ENCODE measurements at places on chromosomes 3 and 15. TPM values are rescaled to one million over a fixed set of nuclear protein-coding genes. Genes with fewer than 3 reads are reported as not detected.
A peak's percentile ranks its signal among the peaks of the same experiment; 100 is the strongest.

ECE2 gene
- total RNA-seq, result not detected

GRCh38 chr15:77540312-77541060 is 92.2 kb downstream of the LINGO1 start:
- DNase-seq, result no peak

TF gene
- total RNA-seq, result not detected

DNA sequence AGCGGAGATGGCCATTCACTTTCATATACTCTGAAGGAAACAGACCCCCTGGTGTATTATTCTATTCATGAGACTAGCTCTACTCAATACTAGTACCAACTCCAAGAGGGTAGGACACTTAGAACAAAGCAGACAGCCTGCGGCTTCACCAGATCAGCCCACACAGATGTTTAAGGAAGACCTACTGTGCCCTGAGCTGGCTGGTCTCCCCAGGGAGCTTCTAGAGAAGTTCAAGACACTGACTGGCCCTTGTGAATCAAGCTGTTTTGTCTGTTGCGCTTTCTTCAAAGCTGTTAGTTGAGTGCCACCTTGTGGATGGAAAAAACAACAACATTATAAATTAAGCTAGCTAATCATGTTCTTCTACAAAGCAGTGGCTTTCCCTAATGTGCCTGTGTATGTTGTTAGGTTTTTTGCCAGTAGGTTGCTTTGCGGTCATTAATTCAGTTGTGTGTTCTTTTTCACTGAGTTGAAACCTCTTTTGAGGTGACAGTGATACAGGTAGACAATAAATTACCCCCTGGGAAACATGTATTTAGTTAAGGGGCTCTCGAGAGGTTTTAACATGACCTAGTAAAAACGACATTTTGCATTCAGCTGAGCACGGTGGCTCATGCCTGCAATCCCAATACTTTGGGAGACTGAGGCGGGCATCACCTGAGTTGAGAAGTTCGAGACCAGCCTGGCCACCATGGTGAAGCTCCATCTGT is 64.2 kb upstream of the MYZAP start:
- peak; percentile 90 for DNase-seq

- peak; percentile 21 for DNase-seq
Measured at GRCh38 chr3:122969585-122970469, 57.7 kb downstream of the SEMA5B start.

TM4SF1 gene
- total RNA-seq, result 52.2 TPM

- no peak for DNase-seq
Measured at GRCh38 chr3:142543307-142543706, 35.2 kb downstream of the ATR start.

- DNase-seq, result no peak
Measured at GRCh38 chr3:120528163-120528562, 68.0 kb upstream of the NDUFB4 start.

KLHL6 gene
- not detected for total RNA-seq

DNA sequence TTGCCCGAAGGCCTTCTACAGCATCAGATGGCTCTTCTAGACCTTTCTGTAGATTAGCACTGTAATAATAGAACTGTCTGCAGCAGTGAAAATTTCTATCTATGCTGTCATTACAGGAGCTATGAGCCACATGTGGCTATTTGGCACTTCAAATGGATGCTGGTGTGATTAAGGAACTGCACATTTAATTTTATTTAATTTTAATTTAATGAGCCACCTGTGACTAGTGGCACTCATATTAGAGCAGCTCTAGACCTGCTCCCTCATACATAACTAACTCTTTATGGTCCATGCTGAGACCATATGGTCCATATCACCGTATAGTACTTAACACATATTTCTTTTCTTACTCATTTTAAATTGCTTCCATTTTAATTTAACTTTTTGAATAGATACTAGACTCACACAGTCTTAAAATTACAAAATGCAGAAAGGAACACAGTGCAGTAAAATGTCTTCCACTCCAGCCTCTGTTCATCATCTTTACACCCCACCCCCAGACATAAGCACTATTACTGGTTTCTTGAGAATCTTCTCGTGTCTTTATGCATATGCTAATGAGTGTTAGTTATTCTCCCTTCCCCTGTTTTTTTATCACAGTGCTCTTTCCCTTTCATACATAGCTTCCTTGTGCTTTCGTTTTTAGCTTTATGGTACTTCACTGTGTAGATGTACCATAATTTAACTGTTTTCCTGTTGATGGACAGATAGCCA is 9.6 kb downstream of the LSM3 start:
- no peak for DNase-seq

POPDC2 gene
- total RNA-seq, result 1.3 TPM

GRCh38 chr15:45138814-45139765 is 9.3 kb downstream of the DUOX1 start:
- no peak for DNase-seq

DNA sequence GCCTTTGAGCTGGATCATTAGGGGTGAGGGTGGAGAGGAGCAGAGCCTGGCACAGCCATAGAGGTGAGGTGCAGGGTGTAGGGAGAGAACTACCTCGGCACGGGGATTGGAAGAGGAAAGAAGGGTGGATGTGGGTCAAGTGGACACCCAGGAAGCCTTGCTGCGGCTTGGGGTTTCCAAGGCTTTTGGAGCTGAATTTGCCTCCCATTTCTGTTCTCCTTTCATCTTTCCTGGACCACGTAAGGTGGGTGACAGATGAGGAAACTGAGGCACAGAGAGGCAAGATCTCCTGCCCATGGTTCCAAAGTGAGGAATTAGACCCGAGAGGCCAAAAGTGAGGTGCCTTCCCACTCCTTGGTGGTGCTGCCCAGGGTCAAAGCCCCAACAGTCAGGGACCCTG is 35.4 kb upstream of the SFMBT1 start:
- DNase-seq, result no peak

DNA sequence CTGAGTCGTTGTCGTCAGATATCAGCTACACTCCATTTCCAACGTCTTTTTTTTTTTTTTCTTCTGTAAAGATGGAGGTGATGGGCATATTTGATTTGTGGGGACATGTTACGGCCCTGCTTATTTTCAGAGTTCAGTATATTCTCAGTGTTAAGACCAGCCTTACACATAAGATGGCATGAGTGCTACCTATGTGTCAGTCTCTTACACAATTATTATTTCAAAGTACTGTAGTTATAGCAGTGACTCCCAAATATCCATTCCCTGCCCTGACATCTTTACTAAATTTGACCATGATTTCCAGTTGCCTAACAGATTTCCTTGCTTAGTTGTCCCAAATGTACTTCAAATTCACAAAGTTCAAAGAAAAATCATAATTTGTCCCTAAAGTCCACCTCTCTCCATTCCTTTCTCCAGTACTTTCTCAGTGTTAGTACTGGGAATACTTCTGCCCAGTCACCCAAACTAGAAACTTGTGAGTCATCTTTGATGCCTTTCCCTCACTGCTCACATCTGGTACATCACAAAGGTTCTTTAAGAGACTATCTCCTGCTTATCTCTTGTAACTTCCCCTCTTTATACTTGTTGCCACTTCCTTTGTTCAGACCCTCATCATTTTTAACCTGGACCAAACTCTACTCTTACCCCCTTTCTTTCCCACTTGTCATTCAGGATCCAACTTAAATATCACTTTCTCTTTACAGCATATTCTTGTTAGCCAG is 67.0 kb downstream of the ZNF609 start:
- peak; percentile 70 for DNase-seq

GRCh38 chr15:60591496-60592370 is 112.8 kb upstream of the ICE2 start:
- no peak for DNase-seq

GRCh38 chr15:51403946-51404695 is 62.7 kb downstream of the GLDN start:
- DNase-seq, result no peak

- DNase-seq, result no peak
Measured at GRCh38 chr3:11820531-11821041, 26.1 kb downstream of the TAMM41 start.

PP2D1 gene
- not detected for total RNA-seq

DNA sequence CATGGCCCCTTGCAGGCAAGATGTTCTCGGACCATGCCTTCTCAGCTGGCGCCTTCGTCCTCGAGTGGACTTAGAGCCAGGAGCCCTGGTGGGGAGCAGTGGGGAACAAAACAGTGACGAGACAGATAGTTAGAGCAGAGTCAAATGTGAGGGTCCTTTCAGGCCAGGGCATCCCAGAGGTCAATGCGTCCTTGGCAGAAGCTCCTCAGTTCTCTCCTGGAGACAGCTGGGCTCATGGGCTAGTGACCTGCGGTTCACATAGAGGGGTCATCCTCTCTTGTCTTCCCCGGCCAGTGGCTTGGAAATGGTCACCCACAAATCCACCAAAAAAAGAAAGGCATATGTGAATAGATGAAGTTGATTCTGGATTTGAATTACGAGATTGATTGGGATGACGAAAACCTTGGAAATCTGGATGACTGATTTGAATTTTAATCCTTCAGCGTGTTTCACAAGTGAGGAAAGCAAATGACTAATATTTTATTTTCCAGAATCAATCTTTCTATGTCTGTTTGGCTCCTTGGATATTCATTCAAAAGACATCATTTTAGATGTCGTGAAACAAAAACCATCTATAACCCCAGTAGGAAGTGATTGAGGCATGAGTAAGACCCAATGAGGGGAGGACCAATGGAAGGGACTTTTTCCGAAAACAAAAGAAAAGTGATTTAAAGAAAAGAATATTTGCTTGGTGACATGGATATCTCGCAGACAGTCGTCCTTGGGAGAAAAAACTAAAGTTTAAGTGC is 84.5 kb downstream of the ASB7 start:
- DNase-seq, result no peak

- DNase-seq, result no peak
Measured at GRCh38 chr3:55554634-55555425, 67.7 kb upstream of the WNT5A start.

DNA sequence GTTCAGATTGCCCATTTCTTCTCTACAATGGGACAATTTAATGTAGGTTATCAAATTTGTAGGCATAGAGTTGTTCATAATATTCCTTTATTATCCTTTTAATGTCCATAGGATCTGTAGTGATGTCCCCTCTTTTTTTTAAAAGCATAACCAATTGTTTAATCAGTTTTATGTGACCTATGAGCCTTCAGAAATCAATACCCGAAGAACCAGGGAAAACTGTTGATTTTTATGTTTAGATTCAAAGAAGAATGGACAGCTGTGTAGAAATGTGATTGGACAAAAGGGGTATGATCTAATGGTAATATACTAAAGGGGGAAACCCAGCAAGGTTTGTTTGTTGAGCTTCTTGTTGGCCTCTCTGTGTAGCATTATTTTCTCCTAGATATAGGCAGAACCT is 39.5 kb downstream of the SUSD5 start:
- DNase-seq, result no peak

DNA sequence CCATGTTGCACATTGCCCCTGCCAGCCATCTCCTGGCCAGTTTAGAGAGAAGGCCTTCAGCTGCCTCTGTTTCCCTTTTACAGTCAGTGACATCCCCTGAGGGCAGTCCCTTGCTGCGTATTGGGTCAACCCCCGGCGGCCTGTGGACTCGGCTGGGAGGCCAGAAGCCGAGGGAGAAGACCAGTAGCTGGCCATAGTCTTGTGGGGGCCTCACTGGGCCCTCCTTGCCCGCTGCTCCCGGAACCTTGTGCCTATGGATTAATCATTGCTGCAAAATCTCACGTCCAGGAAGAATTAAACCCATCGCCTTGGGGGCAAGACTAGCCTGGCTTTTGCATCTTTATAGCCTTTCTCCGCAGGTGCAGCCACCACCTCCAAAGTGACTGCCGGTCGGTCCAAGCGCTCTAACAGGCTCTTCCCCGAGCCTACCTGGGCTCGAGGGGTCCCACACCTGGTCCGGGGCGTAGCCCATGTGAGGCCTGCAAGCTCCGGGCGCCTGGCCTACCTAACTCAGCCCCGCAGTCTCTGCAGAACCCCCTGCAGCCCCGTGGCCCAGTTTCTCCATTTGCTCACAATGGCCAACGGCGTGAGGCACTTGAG is 870 bp upstream of the CHAC1 start:
- no peak for DNase-seq

DNA sequence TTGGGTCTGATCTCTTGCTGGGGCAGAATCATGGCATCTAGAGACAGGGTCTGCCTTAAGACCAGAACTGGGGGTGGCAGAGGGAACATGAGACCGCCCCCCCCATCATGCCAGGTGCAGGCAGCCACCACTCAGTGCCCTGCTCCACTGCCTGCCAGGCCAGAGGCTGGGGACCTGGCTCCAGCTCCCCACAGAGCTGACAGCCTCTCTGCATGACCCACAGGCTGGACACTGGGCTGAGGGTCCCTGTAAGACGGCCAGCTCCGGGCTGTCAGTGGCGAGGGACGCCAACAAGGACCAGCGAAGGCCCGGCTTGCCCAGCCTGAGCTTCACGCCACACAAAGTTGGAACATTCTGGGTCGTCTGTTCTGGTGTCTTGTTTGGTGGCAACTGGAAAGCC is 145.6 kb downstream of the NSMCE3 start:
- DNase-seq, result no peak

DNA sequence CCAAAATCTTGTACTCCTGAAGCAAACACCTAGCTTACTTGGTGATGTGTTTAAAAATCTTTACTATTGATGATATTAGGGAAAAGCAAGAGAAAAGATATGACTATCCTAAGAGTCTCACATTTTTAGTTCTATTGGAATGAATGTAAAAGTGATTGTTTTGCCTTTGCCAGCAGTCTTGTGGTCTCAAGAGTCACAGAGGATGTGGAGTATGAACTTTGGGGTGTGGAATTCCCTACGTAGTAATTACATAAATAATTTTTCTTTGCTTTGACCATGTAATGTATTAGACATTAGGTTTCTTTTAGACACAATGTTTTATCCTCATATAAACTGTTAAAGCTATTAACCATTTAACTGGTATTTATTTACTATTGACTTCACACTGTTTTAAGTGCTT is 387.6 kb downstream of the NAALADL2 start:
- DNase-seq, result no peak

DNA sequence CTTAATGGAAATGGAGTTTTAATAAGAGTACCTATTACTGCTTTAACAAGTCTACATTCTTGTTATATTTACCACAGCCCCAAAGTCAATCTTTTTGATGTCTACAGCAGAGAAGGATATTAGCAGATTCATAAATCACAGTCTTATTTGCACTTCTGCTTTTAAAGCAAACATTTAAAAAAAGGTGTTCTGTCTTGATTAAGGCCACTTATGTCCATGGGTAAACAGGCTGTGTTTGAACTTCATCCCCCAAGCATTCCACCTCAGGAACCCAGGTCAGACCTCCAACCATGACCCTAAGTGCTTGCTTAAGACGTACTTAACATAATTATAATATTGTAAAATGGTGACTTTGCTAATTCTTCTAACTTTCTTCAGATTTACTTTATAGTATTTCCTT is 113.4 kb downstream of the CMSS1 start:
- no peak for DNase-seq

FAM3D gene
- not detected for total RNA-seq

SLC28A2 gene
- total RNA-seq, result not detected

- no peak for DNase-seq
Measured at GRCh38 chr15:94057305-94057704, 174.1 kb upstream of the MCTP2 start.

PLCB2 gene
- 0.64 TPM for total RNA-seq

PLXNA1 gene
- 63.0 TPM for total RNA-seq

Measured in fibroblast of villous mesenchyme (primary cell).